ENCODE measurements at places on chromosomes 1 and 21.

- DNase-seq = no peak
Observed at GRCh38 chr1:36367066-36367465, 18.7 kb downstream of the STK40 start.

DNA sequence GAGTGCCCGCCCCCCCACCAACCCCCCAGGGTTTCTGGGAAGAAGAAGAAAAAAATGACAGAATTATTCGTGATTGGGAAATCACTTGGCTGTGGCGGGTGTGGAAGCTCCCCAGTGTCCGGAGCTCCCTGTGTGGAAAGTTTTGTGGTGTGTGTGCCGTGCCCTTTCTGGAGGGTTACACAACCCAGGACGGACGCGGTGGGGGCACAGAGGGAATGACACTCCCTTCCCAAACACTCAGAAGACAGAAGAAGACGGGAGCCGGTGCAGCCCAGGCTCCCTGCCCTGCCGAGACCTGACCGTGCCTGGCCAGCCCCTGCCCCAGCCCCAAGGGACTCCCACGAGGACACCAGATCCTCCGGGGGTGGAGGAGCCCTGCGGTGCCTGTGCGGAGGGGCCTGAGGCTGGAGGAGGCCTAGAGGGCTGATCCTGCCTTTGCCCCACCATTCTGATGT, 33.0 kb upstream of the ADARB1 start:
- DNase-seq = no peak

- no peak for DNase-seq
Observed at GRCh38 chr21:25507522-25507921, 99.8 kb downstream of the MRPL39 start.

GRCh38 chr1:15341228-15341627, 68.5 kb upstream of the EFHD2 start:
- DNase-seq = no peak

DNA sequence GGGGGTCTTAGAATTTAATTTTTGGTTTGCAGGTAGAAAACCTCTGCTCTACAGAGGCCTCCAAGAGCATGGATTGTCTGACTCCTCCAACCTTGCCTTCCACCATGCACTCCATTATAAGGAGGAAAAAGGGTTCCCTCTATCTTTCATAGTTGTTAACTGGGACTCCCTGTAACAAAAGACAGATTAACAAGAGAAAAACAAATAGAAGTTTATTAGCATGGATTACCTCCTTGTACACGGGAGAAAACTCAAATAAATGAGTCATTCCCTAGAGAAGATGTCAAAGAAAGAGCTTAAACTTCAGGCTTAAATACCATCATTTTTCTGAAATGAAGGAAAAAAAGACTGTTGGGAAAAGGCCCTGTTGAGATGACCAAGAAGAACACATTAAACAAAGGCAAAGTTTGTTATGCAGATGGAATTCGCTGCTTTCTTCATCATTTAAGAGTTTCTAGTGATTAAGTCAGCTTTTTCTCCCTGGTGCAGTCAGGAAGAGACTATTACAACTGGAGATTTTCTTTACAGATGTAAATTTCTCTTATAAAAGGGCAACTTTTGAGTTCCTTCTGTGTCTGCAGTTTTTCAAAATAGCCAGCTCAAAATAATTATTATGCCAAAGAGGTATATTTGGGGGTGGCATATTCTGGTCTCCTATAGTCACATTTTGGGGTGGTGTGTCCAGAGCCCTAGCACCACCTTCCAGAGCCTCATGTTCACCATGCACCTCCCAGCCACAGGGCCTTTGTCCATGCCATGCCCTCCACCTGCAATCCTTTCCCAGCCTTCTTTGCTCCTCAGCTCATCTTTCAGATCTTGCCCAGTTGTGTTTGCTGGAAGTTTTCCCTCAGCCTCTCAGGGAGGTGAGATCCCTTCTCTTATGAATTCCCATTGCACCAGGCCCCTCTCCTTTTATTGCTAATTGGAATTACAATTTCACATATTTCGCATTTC, 63.1 kb upstream of the KLHDC7A start:
- DNase-seq = no peak

Data from GM10248 (cell line).